ENCODE measurements at places on chromosomes 7 and 10.

DNA sequence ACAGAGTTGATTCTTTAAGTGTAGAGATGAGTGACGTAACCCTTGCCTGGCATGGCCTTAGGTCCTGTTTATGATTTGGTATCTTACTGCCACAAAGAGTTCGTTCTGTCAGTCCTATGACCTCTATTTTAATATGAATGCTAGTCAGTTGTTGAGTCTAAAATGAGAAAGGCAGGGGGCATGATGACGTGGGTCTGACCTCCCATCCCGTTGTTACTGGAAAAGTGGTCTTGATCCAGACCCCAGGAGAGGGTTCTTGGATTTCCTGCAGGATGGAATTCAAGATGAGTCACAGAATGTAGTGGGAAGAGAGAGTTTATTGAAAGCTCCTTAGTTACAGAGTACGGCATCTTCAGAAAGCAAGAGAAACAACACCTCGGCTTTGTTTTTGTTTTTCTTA lies 317.0 kb upstream of the COBL start:
- no peak for DNase-seq

DNA sequence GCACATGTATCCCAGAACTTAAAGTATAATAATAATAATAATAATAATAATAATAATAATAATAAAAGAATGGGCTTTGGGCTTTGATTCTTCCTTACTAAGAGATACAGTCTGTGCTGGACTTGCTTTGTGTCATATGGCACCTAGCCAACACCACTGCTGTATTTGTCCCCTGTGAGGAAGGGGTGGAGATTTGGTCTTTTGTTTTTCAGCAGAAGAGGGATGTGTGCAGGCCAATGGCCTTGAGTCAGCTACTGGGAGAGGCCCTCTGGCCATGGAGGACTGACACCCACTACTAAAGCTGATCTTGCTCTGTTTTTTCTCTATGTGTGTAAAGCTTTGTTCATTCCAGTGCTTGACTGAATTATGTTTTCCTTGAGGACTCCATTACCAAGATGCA lies 573.0 kb upstream of the PCDH15 start:
- no peak for DNase-seq

DNA sequence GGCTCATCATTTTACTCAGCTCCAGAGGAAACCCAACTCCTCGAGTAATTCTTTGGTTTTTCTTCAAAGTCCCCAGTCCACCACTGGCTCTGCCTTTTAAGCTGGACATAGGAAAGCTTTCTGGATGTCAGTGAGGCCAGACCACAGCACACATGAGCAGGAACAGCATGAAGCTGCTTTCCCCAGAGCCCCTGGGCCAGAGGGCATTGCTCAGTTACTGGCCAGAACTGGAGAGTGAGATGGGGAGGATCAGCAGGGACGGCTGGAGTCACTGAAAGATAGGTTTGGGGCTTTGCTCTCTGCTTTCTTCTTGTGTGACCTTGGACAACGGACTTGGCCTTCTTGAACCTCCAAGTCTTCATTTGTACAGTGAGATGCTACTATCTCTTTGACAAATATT lies 43.1 kb downstream of the PARP12 start:
- DNase-seq, result no peak

DNA sequence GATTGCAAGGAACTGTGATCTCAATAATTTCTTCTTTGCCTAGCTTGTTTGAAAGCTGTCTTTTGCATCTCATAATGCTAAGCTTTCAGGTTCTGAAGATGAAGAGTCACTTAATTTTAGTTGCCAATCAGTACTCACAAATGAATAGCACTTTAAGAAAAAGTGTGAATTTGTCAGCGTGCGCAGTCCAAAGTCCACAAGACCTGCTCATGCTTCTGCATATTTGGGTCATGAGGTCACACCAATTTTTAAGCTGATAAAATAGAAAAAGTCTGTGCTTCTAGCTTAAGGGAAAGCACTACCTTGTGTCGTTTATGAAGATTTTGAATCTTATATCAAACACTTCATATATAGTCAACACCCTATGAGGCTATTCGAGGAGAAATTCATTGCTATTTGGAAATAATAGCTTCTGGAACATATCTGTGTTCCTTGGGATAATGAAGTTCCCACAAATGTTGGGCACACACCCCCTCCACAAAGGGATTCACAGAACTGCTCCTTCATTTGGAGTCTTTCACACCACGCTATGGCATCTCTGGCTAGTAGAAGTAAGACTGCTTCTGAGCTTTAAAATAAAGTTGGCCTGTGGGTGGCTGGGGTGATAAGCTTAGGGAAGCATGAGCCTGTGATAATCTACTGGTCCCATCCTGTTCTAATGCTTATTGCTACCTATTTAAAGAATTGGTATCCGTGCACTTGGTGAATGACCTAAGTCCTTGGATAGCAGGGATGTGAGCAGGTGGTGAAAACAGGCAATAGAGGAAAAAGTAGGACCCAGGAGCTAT lies 33.3 kb downstream of the A1CF start:
- DNase-seq, result no peak

GRCh38 chr10:16987976-16988610 lies 141.5 kb downstream of the CUBN start:
- DNase-seq, result no peak
